ENCODE measurements at places on chromosomes 5 and 9. TPM values are rescaled to one million over a fixed set of nuclear protein-coding genes. Genes with fewer than 3 reads are reported as not detected.

B4GALT1 gene
- total RNA-seq: 26.4 TPM

SMU1 gene
- total RNA-seq: 17.3 TPM

FTMT gene
- total RNA-seq: not detected

NMUR2 gene
- not detected for total RNA-seq

LIFR gene
- total RNA-seq: 98.2 TPM

MATR3 gene
- 217 TPM for total RNA-seq

NEUROG1 gene
- not detected for total RNA-seq

C9 gene
- not detected for total RNA-seq

PCDHGA2 gene
- not detected for total RNA-seq

CRB2 gene
- not detected for total RNA-seq

ADAMTS13 gene
- 13.2 TPM for total RNA-seq

SHC3 gene
- total RNA-seq: 2.8 TPM

LYRM7 gene
- 7.4 TPM for total RNA-seq

MARCOL gene
- not detected for total RNA-seq

CYLC2 gene
- not detected for total RNA-seq

IL5 gene
- not detected for total RNA-seq

THOC3 gene
- 16.4 TPM for total RNA-seq

IFT74 gene
- 8.4 TPM for total RNA-seq

EGR1 gene
- total RNA-seq: 5.6 TPM

SCGB3A2 gene
- not detected for total RNA-seq

CDK9 gene
- 116 TPM for total RNA-seq

PCAT7 gene
- total RNA-seq: 1.3 TPM

TTLL11 gene
- 9.9 TPM for total RNA-seq

LCN6 gene
- total RNA-seq: 5.6 TPM

CDH18 gene
- not detected for total RNA-seq

HAVCR2 gene
- total RNA-seq: 0.53 TPM

CXCL14 gene
- 24.7 TPM for total RNA-seq

SRP19 gene
- 63.7 TPM for total RNA-seq
